ENCODE measurements at places on chromosomes 4 and X. TPM values are rescaled to one million over a fixed set of nuclear protein-coding genes. Genes with fewer than 3 reads are reported as not detected.

PCDH18 gene
- 69.3 TPM for total RNA-seq

- DNase-seq, result no peak
These were observed 111.7 kb upstream of the RPS6KA3 start for GRCh38 chrX:20378233-20378920.

DNA sequence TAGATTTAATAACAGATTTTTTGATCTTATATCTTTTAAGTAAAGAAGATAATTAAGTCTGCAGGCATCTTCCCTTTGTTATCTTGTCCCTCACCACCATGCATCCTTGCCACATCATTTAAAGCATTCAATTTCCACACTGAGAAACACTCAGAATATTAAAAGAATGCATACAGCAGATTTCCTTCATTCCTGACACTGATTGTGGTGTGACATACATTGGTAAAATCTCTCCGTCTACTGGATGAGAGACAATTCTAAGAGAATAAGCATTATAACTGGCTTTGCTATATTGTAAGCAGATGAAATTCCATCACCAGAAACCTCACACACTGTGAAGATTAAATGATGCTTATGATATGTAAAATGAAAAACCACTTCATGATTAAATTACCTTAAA, 97.4 kb upstream of the TRPC5OS start:
- no peak for DNase-seq

DNA sequence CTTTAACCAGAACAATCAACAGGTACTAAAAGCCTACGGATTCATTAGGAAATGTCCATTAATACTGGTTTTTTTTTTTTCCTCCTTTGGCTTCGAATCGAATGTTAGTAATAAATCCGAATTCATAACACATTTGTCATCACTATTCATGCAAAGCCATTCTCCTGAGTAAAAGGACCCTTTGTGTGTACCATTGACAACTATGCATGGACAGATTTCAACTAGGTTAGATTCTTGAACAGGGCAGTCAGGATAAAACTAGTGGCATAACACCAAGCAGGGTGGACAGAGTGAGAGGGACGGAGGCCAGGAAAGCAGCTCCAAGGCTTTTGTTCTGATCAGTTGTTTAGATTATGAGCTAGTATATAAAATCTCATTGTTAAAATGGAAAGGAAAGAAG, 1722.0 kb upstream of the TENM3 start:
- no peak for DNase-seq

SPANXA2 gene
- not detected for total RNA-seq

TLL1 gene
- total RNA-seq, result 39.2 TPM

- DNase-seq, result no peak
These were observed at the start of gene CNKSR2 for GRCh38 chrX:21374163-21374993. Gene CNKSR2, plus strand, starts transcription at chrX:21374418. Its CDS starts 480 bp downstream, at chrX:21374898.

TAF7L gene
- total RNA-seq, result 0.24 TPM

GRCh38 chr4:128591482-128591881, 218.0 kb upstream of the JADE1 start:
- DNase-seq, result no peak

GRCh38 chr4:117422297-117422696, 336.9 kb upstream of the TRAM1L1 start:
- DNase-seq, result no peak

FATE1 gene
- total RNA-seq, result not detected

All from osteocyte (in vitro differentiated cells).